ENCODE measurements at places on chromosomes 7 and 10.

DNA sequence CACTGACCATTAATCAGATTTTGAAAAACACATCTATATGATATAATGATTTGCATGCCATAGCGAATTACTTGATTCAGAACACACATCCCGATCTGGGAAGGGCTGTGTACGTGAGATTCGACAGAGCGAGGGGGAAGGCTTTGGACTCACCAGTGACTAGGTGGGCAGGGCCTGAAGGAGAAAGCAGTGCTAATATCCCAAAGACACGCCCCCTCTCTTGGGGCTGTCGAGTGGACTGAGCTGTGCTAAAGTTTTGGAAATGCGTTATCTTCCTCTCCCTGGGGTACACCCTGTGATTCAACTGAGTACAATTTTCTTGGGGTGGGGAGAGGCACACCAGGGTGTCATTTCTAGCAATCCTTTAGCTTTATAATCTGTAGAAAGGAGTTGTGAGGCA, 1.8 kb downstream of the LRRC17 start:
- DNase-seq: no peak

- no peak for DNase-seq
Measured at GRCh38 chr10:78630944-78631838, 437.6 kb upstream of the ZMIZ1 start.

DNA sequence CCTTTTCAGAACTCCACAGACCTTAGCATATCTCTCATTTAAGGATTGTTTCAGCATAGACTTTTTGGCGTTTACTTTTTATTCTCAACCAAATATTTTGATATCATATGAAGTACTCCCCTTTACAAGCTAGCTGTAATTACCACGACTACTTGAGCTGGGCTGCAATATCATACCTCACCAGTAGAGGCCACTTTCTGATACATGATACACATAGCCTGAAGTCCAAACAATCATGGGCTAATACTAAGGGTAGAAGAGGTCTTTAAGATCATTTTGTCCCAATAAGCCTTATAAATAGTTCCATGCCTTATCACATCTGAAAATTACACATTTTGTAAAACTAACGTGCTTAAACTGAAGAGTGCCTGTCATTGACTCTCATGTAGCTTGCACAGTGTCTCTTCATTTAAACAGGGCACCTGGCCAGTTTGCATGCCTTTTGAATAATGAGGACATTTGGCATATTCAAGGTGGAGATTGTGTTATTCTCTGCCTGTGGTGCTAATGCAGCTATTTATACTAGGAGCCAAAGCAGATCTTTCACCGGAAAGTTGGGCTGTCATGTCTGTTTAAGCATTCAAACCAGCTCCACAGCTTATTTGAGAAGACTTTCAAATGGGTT, 403.7 kb upstream of the ZMIZ1 start:
- DNase-seq: peak; percentile 2

GRCh38 chr7:117273814-117274225, 49.0 kb downstream of the WNT2 start:
- DNase-seq: no peak

DNA sequence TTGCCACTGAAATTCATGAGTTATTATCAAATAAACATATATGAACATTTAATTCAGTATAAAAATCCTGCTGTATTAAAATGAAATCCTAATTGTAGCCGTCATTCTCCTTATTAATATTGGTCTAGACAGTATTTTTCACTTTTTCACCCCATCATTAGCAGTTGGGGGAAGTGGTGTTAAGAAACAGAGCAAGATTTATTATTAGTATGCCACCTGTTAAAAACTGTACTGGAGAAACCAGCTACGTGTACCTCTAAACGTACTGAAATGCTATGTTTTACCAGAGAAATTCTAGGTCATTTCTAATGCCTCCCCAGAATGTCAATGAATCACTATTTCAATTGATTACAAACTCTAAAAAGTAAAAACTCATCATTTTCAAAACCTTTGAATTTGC, 9.8 kb upstream of the ZNRF2 start:
- DNase-seq: no peak

DNA sequence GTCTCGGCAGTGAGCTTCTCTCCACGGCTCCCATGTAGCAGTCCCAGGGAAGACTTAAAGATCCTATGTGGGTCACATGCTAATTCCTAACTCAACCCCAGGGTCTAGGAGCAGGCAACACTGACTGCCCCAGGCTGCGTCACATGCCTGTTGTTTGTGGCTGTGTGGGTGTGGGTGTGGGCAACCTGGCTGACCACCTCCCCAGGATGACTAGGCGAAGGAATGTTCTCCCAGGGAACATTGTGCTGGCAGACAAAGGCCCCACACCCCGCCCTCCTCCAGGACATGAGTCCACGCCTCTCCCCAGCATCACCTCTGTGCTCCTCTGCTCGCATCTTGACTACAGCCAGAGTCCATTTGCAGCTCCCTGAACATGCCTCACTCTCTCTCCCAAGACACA, 30.3 kb downstream of the SLC29A3 start:
- no peak for DNase-seq

- DNase-seq: no peak
Measured at GRCh38 chr7:134442441-134443220, 16.3 kb downstream of the AKR1B1 start.

DNA sequence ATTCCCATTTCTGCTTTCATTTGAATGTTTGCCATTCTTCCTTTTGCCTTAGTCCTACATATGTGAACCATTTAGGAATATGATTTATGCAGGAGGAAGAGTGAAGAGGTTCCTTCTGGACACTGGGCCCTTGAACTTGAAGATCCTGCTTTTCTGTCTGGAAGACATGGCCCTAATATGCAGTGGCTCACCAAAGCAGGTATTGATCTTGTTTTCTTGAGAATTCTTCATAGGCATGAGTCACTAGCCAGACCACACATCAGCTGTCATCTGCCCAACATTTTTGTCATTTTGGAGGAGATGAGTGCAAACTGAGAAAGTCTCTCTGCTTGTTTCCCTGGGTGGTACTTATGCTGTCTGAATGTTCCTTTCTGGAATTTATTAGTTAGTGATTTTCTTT, 382.6 kb downstream of the LRMDA start:
- no peak for DNase-seq

DNA sequence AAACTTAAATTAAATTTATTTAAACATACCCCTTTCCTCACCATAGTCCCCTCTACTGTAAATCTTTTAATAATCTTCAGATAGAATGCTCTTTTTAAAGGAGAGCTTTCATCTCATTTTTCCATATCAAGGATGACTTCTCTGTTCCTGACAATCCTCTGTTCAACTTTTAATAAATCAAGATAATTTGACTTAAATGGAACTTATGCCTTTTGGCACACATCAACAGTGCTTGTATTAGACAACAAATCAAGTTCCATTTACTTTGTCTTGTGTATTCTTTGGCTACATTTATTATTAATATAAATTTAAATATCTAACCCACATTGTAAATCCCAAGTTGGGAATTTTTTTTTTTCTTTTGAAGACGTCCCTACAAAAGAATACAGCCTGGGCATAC, 42.7 kb upstream of the HYAL4 start:
- no peak for DNase-seq

DNA sequence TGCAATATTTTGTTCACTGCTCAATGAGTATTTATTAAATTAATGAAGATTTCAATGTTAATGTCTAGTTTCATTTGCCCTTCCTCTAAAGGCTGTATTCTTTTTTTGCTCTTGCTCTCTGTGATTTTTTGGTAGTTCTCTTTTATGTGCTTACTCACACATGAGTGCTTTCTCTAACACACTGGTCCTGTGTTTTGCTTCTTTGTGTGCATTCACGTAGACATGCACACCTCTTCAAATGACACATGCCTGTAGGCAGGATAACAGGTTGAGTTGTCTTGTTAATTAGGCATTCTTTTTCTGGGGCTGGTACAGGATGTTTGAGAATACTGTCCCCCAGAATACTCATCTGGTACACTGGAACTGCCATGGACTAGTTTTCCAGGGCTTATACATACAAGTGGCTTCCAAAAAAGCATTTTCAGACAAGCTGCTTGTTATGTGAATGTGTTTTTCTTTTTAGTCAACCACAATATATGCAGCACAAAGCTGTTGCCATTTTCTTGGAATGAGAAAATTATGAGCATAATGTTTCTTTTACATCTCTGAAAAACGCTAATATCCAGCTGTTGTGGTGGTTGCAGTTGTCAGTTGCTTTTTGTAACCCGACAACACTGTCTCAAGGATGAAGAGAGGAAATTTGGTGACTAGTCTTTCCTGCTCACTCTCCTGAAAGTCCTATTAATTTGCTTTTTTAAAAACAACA, 416.4 kb downstream of the AUTS2 start:
- DNase-seq: no peak

DNA sequence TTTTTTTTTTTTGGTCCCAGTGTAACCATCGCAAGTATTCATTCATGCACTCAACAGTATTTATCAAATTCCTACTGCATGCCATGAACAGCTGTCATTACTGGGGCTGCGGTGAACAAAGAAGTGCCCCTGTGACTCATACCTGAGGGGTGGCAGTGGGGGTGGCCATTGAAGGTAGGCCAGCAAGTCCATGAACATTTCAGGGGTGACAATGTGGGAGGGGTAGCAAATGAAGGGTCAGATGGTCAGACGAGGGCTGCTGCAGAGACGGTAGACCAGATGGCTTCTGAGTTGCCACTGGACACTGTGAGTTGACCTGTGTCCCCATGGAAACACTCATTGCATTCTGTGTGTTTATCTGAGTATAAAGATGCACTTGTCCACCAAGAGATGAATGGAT, 92.5 kb upstream of the PITRM1 start:
- no peak for DNase-seq

- no peak for DNase-seq
Measured at GRCh38 chr7:138338361-138338760, 121.7 kb upstream of the TRIM24 start.

DNA sequence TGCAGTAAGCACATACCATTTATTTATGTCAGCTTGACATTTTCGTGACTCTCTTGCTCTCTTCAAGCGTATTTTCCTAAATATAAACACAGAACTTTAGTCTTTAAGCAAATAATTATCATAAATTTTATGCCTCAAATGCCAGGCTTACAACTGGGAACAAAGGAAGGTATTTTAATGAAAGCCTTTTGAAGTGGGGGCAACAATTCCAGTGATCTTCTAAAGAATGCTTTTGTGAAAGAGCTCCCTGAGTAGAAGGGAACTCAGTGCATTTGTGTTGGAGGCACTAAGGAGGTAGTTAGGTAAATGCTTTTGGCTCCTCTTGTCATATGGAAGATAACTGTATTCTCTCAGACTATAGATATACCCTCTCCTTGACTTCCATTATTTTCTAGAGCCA, 104.9 kb downstream of the VPS50 start:
- DNase-seq: no peak

DNA sequence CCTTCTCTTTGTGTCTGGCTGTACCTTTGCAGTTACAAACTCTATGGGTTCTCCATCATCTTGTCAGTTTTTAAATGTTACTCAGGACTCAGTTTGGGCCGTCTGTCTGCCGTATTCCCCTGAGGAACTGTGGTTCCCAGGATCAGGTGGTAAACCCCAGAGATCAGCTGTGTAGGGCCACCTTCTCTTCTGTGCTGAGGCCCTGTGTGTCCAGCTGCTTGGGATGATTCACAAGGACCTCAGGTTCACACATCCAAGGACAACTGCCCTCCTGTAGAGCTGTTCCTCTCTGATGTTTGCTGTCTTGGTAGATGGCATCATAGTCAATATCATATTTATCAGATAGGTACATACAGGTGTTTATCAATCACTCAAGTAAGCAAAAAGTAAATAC, 24.5 kb downstream of the CUL1 start:
- no peak for DNase-seq

- no peak for DNase-seq
Measured at GRCh38 chr10:80055760-80056159, 22.7 kb upstream of the TMEM254 start.

DNA sequence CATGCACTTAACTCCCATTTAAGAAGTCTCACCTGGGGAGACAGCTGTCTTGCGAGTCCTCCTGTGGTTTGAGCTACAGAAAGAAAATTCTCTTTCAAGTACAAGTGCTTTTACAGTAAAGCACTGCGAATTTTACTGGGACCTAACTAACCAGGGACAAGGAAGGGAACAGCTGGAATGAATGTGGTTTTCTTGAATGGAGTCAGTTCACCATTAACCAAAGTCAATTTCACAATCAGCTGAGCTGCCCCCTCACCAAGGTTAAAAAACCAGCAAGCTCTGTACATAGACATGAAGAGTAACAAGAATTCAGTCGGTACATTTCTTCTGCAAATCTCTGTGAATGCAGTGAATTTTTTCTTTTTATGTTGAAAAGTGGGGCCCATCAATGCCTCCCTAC, 56.3 kb downstream of the GFRA1 start:
- no peak for DNase-seq

Measured in activated CD4-positive, alpha-beta T cell treated with anti-CD3 and anti-CD28 coated beads for 24 hours (primary cell).